ENCODE measurements at places on chromosomes 6 and 20. TPM values are rescaled to one million over a fixed set of nuclear protein-coding genes. Genes with fewer than 3 reads are reported as not detected.

DNA sequence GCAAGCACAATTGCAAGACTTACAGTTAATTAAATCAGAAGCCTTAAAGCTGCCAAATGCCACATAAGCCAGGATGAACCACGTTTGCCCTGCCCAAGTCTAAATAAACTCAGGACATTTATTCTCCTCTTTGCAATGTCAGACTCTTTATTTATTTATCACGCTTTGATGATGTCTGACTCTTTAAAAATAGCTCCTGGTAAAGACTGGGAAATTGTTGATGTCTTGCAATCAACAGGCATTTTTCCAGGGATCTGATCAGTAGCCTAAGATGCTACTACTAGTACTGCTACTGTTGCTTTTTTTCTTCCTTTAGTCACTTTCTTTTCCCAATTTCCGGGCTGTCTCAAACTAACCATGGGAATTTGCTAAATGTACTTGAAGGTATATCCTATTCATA is 365.8 kb upstream of the MARCKS start:
- no peaks in the 10 kb centered on the region for H3K4me1 ChIP-seq
- no peak for DNase-seq
- H3K27me3 ChIP-seq: no peaks in the 10 kb centered on the region
- H3K36me3 ChIP-seq: no peaks in the 10 kb centered on the region
- no peak overlapping the region for H3K27ac ChIP-seq
- no peak overlapping the region for H3K4me3 ChIP-seq

DNA sequence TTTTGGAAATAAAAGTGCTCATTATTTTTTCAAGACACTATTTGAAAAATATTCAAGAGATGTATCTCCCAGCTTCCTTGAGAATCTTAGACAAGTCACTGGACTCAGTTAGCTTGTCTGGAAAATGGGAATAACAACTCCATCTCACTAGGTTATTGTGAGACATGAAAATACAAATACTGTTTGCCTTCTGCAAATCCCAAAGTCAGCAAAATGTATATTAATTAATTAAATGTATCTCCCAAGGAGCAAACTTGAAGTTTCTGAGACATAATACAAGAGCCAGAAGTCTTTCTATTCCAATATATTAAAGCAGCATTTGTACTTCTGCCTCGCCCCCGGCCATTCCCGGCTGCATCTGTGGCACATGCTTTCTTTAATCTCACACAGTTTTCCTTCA is 54.6 kb upstream of the ID4 start:
- no peak for DNase-seq
- H3K36me3 ChIP-seq: no peaks in the 10 kb centered on the region
- no peaks in the 10 kb centered on the region for H3K27me3 ChIP-seq
- H3K4me1 ChIP-seq: no peaks in the 10 kb centered on the region
- no peak overlapping the region for H3K27ac ChIP-seq
- H3K4me3 ChIP-seq: no peak overlapping the region

DNA sequence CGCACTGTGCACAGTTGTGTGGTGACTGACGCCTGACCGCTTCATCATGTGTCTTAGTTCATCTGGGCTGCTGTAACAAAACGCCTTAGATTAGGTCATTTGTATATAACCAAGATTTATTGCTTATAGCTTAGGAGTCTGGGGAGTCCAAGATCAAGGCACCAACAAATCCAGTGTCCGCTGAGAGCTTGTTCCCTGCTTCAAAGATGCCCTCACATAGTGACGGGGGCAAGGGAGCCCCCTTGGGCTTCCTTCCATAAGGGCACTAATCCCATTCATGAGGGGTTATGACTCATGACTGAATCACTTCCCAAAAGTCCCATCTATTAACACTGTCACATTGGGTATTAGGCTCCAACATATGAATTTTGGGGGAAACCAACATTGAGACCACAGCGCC is 34.6 kb downstream of the CYP24A1 start:
- DNase-seq: no peak
- H3K4me3 ChIP-seq: no peak overlapping the region
- no peaks in the 10 kb centered on the region for H3K4me1 ChIP-seq
- H3K27me3 ChIP-seq: no peaks in the 10 kb centered on the region
- H3K36me3 ChIP-seq: no peaks in the 10 kb centered on the region

- no peaks in the 10 kb centered on the region for H3K36me3 ChIP-seq
- no peak overlapping the region for H3K27ac ChIP-seq
- peaks cover 3% of the 10 kb centered on the region for H3K4me1 ChIP-seq
- H3K4me3 ChIP-seq: no peak overlapping the region
- DNase-seq: no peak
Measured at GRCh38 chr6:144394210-144394609, 109.1 kb downstream of the UTRN start.

- no peak for DNase-seq
- H3K27me3 ChIP-seq: no peaks in the 10 kb centered on the region
- no peak overlapping the region for H3K27ac ChIP-seq
- no peaks in the 10 kb centered on the region for H3K4me1 ChIP-seq
Measured at GRCh38 chr6:1713016-1713600, 103.4 kb downstream of the FOXC1 start.

GRCh38 chr20:10312111-10312510 is 93.5 kb downstream of the SNAP25 start:
- no peak overlapping the region for H3K4me3 ChIP-seq
- H3K4me1 ChIP-seq: no peaks in the 10 kb centered on the region
- no peak overlapping the region for H3K27ac ChIP-seq
- no peaks in the 10 kb centered on the region for H3K27me3 ChIP-seq
- no peaks in the 10 kb centered on the region for H3K36me3 ChIP-seq

GRCh38 chr6:132410830-132411229 is 9.6 kb upstream of the MOXD1 start:
- H3K36me3 ChIP-seq: no peaks in the 10 kb centered on the region
- DNase-seq: no peak
- H3K27ac ChIP-seq: no peak overlapping the region
- no peaks in the 10 kb centered on the region for H3K4me1 ChIP-seq
- H3K27me3 ChIP-seq: no peaks in the 10 kb centered on the region
- no peak overlapping the region for H3K4me3 ChIP-seq

- H3K4me3 ChIP-seq: no peak overlapping the region
- no peak for DNase-seq
- H3K27me3 ChIP-seq: no peaks in the 10 kb centered on the region
- no peaks in the 10 kb centered on the region for H3K36me3 ChIP-seq
- H3K27ac ChIP-seq: no peak overlapping the region
- H3K4me1 ChIP-seq: peaks cover 27% of the 10 kb centered on the region
Measured at GRCh38 chr20:10074513-10074912, 39.7 kb downstream of the ANKEF1 start.

DNA sequence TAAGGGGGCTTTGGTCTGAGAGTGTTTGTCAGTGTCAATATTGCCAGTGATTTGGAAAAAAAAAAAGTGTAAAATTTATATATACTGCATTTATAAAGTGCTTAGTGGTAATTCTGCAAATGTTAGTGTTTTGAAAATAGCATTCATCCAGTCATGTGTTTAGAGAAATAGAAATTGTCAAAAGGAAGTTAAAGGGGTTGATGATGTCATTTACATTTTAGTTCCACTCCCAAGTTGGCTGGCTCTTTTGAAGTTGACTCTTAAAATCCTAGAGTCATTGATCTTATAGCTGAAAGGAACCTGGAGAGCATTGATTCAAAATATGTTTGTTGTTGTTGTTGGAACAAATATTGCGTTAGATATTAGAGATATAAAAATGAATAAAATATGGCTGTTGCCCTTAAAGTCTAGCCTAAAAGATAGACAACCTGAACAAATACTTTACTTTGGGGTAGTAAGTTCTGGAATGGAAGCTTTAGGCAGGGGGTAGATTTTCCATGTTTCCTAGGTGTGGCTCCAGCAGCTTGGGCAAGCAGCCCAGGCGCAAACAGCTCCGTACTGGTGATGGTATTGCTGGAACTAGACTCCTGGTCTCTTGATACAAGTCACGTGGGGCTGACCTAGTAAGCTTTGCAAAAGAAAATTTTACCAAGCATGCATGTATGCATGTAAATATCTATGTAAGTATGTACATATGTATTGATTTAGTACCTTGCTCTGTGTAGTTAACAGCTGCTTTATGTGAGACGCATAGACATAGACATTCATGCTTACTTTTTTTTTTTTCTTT is 46.3 kb downstream of the HIVEP1 start:
- H3K27ac ChIP-seq: no peak overlapping the region
- no peak overlapping the region for H3K4me3 ChIP-seq
- H3K4me1 ChIP-seq: peaks cover 29% of the 10 kb centered on the region
- no peaks in the 10 kb centered on the region for H3K36me3 ChIP-seq
- DNase-seq: no peak

Gene PHF10
- 54.8 TPM for total RNA-seq

Gene HLA-DOB
- total RNA-seq: 2.7 TPM

Gene SLC44A4
- total RNA-seq: 5.9 TPM

Gene PLAGL1
- total RNA-seq: 23.1 TPM

Gene FLRT3
- 4.7 TPM for total RNA-seq

All from vagina (tissue), 2 donors.